ENCODE measurements at places on chromosomes 7 and 10.

DNA sequence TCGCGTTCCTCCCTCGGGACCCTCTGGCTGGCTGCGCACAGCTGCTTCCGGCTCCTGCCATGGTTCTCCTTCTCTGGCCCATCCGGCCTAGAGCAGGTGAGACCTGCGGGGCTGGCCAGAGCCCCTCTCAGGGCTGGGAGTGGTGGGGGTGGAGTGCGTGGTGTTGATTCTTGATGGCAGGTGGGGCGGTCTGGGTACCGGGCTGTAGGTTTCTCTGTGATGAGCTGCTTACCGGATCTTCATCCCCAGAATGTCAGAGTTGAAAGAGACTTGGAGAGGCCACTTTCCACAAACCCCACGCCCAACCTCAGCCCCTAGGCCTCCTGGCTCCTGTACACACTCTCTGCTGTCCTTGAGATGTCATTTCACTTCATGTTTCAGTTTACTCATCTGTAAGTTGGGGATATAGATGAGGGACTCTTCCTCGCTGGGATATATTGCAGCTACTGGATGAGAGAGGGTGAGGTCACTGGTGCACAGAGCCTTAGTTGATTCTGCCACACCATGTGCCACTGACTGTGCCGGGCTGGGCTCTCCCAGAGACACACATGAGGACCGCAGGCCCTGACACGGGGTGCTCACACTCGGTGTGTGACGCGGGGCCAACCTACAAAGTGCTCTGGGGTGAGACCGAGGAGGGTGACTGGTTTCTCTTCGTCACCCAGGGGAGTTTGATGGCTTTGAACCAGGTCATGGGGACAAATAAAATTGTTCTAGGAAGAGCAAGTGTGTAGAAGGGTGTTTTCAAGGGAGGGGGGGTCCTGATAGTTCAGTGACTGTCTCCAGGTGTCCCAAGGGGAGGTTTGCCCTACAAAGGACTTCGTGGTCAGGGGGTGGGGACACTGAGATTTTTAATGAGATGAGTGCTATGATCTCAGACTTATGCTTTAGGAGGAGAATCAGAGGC is 29.5 kb downstream of the ZNF775 start:
- DNase-seq: no peak

GRCh38 chr10:11163780-11164550 is 146.3 kb downstream of the CELF2 start:
- no peak for DNase-seq

DNA sequence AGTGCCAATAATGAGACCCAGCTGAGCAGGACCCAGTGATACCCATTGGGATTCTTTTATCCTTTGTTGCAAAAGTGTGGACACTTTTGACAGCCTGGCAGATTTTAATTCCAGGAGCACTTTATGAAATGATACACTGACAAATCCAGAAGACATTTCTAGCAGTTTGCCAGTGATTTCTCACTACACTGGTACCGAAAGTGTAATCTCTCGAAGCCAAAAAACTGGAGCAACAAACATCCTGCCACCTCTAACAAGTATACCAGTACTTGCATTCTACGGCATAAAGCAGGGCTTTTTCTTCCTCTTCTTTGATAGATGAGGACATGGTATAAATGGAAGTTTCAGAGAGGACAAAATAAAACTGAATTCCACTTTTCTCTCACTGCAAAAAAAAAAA is 28.4 kb upstream of the AKR1D1 start:
- no peak for DNase-seq

DNA sequence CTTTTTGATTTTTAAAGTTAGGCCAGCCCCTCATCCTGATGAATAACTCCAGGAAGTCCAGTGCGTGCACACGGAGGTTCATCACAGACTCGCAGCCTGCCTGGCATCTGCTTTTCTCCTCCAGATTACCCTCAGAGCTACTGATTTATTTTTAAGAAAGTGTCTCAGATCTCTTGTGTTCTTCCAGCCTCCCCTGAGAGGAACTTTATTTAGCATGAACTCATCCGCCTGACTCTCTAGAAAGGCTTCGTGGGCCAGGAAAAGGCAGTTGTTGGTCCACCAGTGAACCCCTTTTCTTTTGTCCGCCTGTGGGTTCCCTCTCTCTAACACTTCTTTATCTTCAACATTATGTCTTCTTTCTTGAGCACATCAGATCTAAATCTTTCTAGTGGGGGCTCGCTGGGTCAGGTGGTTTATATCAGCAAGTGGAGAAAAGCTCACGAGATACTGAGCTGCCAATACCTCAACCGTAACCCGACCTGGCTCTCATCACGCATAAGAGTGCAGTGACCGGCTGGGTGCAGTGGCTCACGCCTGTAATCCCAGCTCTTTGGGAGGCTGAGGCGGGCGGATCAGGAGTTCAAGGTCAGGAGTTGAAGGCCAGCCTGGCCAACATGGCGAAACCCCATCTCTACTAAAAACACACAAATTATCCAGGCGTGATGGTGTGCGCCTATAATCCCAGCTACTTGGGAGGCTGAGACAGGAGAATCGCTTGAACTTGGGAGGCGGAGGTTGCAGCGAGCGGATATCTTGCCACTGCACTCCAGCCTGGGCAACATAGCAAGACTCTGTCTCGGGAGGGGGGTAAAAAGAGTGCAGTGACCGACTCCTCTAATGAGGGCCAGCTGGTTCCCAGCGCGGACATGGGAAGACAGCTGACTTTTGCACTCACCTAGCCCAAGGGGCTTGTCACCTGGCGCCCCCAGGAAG is 162.3 kb downstream of the CCDC3 start:
- DNase-seq: no peak

Measured in activated T-helper 1 cell treated with anti-CD3 and anti-CD28 coated beads, Interleukin-2, amount 50 U/mL, for 16 hours (primary cell).